ENCODE measurements at places on chromosomes 3 and 15. TPM values are rescaled to one million over a fixed set of nuclear protein-coding genes. Genes with fewer than 3 reads are reported as not detected.

DNA sequence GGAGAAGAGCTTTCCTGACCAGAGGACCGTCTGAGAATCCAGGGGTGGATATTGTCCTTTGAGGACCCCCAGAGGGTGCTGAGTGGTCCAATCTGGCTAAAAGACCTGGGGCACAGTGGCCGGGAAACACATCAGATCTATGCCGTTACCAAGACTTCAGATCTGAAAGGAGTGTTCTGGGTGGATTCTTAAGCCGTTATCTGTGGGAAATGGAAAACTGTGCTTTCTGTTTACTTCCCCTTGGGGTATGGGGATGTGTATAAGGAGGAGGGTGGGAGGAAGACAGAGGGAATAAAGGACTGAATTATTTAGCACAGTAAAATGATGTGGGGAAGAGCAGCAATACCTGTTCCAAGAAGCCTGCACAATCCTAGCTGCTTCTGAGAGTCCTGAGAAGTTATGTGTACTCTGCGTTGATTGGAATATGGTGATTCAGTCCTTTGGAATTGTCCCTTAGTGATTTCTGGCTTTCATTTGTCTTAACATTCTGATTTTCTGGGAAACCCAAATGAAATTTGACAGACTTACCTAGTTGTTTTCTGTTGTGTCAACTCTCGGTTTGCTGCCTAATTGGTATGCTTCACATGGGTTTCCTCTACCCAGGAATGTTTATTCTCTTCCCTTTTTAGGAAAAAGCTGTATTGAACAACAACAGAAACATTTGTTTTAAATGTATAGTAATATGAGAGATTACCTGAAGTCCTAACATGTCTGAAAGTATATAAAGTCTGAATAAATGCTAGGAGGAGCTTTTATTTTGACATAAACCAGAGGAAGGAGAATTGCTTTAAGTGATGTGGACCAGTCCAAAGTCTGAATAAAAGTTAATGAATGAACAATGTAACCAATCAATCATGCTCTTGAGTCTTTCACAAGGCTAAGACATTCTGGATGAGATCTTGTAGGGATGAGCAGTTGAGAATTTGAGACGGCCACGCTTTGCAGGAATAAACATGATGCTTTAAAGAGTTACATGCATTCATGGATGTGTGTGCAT lies 427.1 kb upstream of the C2CD4B start:
- no peaks in the 10 kb centered on the region for H3K27me3 ChIP-seq
- no peak overlapping the region for H3K27ac ChIP-seq
- no peak overlapping the region for H3K4me3 ChIP-seq
- H3K4me1 ChIP-seq: peaks cover 27% of the 10 kb centered on the region
- H3K36me3 ChIP-seq: no peaks in the 10 kb centered on the region

The GOLGA8G gene
- total RNA-seq: not detected

GRCh38 chr3:14685179-14685578 lies 10.2 kb downstream of the C3orf20 start:
- no peak for DNase-seq
- no peaks in the 10 kb centered on the region for H3K36me3 ChIP-seq
- H3K27me3 ChIP-seq: no peaks in the 10 kb centered on the region
- H3K4me3 ChIP-seq: no peak overlapping the region

The ACKR2 gene
- not detected for total RNA-seq

The TMEM40 gene
- total RNA-seq: not detected

The KCNMB3 gene
- total RNA-seq: 1.8 TPM
